ENCODE measurements at places on chromosomes 12 and 14. TPM values are rescaled to one million over a fixed set of nuclear protein-coding genes. Genes with fewer than 3 reads are reported as not detected.

The AKAP6 gene
- 1.1 TPM for total RNA-seq

The IL26 gene
- total RNA-seq, result 0.56 TPM

The RNFT2 gene
- total RNA-seq, result 15.0 TPM

The LPAR5 gene
- 3.5 TPM for total RNA-seq

The DPPA3 gene
- not detected for total RNA-seq

The LRTM2 gene
- total RNA-seq, result not detected

The ASB2 gene
- 24.8 TPM for total RNA-seq

The PMEL gene
- total RNA-seq, result 0.86 TPM

Measured in activated CD4-positive, alpha-beta T cell treated with anti-CD3 and anti-CD28 coated beads for 36 hours (primary cell).